ENCODE measurements at places on chromosomes 3 and 15.

DNA sequence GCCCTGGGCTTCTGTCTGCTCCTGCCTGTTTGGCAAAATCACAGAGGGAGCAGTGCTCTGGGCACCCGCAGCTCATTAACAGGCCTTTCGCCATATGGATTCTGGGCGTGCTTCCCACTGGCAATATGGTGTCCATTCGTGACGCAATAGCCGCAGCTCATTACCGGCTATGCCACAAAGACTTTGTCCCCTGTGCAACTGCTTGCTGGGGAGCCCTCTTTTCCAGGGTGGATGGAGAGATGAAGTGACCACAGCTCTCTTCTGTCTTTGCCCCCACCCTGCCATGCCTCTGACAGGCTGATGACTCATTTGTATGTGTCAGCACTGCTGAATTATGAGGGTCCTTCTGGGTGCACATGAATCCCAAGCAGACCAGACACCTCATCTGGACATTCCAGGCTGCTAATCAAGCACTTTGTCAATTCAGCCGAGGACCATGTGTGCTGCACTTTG lies 214.3 kb upstream of the FEZF2 start:
- no peak for DNase-seq

DNA sequence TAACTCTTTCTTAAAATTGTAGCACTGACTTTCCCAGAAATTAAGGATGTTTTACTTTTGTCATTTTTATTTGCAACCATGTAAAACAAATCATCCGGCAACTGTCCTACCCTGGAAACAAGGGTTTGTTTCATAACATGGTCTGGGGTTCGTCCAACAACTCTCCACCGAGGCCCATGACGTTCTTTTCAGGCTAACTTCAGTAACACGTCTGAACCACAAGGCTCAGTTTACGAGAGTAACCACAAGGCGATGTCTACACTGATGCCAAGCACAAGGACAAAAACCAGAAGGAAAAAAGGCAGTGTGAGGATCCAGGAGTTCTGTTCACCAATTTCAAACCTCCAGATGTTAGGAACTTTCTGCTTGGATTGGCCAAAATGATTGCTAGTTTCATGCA lies 546.1 kb downstream of the NTRK3 start:
- DNase-seq, result no peak

DNA sequence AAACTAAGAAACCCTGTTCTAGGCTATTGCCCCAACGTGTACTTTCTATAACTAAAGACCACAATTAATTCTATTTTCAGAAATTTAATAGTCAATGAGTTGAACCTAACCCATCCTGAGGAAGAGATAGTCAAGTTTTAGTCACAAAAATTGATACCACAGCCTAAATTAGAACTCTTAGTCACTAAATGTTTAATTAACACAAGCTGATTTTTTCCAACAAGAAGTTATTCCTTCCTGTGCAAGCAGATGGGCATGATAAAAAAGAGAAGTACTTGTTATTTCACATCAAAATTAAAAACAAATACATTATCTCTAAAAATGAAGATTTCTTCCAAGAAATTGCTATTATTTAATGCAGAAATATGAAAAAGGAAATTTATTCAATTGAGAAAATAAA lies 38.4 kb upstream of the TERB2 start:
- no peak for DNase-seq

GRCh38 chr3:57393977-57394376 lies 101.5 kb upstream of the ASB14 start:
- no peak for DNase-seq

GRCh38 chr3:84987706-84988504 lies 29.1 kb downstream of the CADM2 start:
- DNase-seq, result no peak

GRCh38 chr3:51945926-51946705 lies 4.0 kb downstream of the PARP3 start:
- DNase-seq, result no peak

GRCh38 chr3:69865925-69866679 lies 126.8 kb downstream of the MITF start:
- DNase-seq, result no peak

- peak; percentile 94 for DNase-seq
These were observed at the start of the genes KIAA1143 and KIF15 for GRCh38 chr3:44761424-44762169. KIAA1143 (minus strand) TSS chr3:44761619; CDS start chr3:44761602, 17 bp downstream. KIF15 (plus strand) TSS chr3:44761794; CDS start chr3:44761866, 72 bp downstream.

GRCh38 chr3:126962756-126963155 lies 20.2 kb upstream of the PLXNA1 start:
- DNase-seq, result no peak

- no peak for DNase-seq
These were observed 6.2 kb downstream of the RPL32 start for GRCh38 chr3:12835052-12835665.

- DNase-seq, result no peak
These were observed 104.3 kb downstream of the OXNAD1 start for GRCh38 chr3:16369276-16369675.

- DNase-seq, result no peak
These were observed 36.3 kb upstream of the PLA2G4E start for GRCh38 chr15:42056934-42057798.

DNA sequence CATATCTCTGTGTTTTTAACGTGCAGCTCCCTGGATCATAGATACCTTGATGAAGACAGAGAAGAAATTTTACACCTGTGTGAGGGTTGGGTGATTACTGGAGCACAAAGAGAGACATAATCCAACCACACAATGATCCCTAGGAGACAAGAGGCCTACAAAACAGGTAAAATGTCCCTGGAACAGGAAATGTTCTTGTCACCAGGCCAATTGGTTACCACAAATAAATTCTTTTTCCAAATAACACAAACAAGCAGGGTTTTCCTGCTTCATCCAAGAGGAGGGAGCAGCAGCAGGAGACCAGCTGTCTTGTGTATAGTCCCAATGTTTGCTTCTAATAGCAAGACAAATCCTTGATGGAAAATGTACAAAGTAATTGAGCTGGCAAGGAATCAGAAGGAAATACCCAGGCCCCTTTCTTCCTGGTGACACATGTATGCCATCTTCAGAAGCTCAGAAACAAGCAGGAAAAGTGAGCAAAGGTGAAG lies 1.4 kb downstream of the MGLL start:
- DNase-seq, result no peak

DNA sequence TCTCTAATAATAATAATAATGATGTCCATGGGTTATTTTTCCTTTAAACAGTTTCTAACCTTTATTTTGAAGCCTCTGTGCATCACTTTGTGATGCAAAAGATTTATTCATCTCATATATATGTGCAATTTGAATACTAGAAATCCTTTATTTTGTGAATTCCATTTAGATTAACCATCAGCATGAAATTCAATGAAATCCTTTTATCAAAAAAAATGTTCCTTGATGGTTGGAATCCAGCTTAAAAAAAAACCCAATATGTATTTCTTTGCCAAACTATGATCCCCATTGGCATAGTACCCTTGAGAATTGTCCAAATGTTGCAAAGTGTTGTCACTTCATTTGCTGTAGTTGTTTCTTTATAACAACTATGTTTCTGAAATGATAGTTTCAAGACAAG lies 7.4 kb downstream of the TBC1D23 start:
- no peak for DNase-seq

DNA sequence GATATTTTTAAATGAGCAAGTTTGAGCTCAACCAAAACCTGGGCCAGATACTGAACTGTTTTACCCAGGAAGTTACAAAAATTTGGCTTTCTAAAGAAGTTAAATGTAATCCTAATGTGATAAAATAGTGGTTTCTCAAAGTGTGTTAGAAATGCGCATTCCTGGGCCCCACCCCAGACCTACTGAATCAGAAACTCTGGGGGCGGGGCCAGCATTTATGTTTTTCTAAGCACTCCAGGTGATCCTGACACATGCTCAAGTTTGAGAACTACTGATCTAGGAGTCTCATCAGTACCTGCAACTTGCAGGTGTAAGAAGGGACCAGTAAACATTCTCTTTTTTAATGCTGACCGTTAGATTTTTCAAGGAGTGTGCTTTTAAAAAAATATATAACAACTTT lies 190.6 kb downstream of the VPS13C start:
- no peak for DNase-seq

DNA sequence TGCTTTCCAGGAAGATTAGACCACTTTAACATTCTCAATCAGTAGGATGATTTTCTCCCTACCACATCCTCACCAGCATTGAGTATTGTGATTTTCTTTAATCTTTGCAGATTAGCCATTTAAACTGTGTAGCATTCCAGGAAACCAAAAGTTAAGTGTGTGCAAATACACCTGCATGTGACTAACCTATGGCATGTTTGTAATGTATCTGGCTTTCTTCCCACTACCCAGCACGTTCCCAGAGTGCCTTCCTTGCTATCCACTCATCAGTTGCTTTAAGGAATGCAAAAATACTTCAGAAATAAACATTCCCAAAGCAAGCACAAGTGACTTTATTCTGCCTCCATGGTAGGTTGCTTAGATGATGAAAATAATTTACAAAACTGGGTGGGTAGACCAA lies 74.2 kb downstream of the ATG7 start:
- no peak for DNase-seq

- no peak for DNase-seq
These were observed 102.9 kb upstream of the NR2E3 start for GRCh38 chr15:71707230-71708050.

DNA sequence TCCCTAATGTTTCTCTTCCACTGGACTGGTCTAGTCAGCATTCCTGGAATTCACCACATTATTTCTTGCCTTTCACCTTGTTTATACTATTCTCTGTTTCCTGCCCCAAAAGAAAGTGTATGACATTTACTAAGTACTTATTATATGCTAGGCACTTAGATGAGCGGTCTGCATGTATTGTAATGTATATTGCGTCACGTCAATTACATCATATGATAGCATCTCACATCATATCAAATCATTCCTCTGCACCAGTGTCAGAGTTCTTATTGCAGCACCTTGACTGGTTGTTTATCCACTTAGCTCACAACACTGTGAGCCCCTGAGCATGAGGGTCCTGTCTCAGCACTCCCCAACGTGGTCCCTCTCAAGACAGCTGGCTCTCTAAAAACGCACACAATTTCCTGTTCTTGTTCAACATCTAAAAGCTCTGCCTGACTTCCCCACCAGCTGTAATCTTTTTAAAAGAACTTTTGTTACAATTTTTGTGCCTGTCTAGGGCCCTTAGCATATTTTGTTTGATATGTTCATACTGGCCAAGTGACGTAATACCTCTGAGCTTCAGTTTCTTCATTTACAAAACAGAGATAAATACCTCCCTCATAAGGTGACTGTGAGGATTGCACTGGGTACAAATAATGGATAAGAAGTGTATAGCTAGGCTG lies 58.8 kb downstream of the ARHGAP31 start:
- DNase-seq, result no peak

DNA sequence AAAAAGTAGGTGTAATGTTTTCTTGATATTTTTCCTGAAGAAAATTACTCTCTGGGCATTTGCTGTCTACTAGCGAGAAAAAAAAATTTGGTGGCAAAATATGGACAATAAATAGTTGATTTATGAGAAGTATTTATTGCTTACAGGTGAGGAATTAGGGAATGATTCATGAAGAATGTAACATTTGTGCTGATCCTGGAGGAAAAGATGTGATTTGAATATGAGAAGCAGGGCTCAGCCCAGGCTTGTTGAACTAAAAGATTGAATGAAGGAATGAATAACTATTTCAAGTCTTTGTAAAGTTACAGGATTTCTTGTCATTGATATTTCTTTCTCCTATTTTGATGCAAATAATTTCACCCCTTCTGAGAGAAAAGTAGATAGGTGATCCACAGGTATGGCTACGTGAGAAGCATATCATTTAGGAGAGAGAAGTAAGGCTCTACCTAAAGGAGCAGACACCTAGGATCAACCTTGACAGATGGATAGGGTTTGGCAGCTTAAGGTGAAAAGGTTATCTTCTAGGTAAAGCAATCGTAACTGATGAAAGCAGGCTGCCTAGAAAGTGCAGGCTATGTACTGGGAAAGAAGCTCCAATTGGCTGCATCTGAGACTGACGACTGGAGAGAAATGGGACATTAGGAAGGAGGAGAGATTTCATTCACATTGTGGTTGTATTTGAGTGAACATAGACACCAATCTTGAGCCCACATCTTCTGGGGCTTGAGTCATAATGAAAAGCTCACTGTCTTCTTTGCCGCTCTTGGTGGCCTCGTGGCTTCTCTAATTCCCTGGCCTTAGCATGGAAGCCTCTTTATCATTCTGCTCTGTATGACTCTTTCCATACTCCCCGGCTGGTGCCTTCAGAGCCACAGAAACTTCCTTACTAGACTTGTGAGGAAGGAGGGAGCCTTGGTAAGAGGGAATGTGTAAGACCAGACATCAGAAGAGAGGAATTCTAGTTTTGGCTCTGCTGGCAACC lies 106.5 kb downstream of the P3H2 start:
- DNase-seq, result no peak

DNA sequence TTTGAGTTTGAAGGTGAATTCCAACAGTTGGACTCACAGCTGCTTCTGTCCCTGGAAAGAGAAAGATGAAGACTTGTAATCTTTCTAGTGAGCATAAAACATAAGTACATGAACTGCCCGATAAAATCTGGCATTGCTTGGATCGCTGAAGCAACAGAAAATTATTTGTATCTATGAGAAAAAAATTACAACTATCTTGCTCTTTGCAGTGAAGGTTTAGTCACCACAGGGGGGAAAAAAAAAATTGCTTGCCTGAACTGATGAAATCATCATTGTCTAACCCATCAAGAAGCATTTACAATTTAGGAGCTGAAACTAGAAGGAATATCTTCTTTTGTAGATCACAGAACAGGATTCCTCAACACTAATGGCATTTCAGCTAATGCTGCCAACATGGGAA lies 20.0 kb downstream of the TMEM207 start:
- DNase-seq, result no peak

DNA sequence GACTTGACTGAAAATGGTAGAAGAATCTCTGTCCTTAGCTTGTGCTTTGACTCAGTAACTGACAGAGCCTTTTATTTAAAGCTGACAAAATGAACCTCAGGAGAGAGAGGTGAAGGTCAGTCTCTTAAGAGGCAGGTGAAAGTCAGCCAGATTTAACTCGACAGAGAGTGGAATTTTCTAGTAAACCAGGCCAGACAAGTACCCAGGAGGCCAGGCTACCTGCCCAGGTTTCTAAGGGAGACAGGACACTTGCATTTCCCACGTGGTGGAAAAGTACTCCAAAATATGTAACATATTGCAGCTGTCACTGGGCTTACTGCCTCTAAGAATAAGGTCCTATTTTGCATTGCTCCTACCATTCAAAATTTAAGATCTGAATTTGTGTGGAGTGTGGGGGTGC lies 167.9 kb downstream of the FMN1 start:
- DNase-seq, result no peak

DNA sequence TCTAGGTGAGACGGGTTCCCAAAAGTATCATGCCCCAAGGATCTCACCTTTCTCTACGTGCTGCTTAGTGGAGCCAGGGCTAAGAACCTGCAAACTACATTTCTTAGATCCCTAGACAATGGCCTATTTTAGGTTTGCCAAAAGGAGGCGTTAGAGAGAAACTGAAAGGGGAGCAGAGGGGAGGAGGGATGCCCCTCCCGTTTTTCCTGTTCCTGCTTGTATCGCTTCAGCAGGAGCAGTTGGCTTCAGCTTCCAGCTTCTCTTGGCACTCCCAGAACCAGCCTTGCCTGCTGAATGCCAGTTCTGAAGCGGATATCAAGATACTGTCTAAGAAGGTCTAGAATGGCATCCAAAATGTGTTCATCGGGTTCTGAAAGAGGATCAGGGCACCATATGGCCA lies 58.4 kb upstream of the ABHD17C start:
- no peak for DNase-seq

- DNase-seq, result no peak
These were observed 129.0 kb upstream of the LIPC start for GRCh38 chr15:58302832-58303231.

Data from NCI-H1048 (cell line).